ENCODE measurements at places on chromosomes 6 and 20. TPM values are rescaled to one million over a fixed set of nuclear protein-coding genes. Genes with fewer than 3 reads are reported as not detected.

The THBS2 gene
- not detected for total RNA-seq

The XKR7 gene
- total RNA-seq = not detected

The UNC93A gene
- total RNA-seq = not detected

The OTOR gene
- total RNA-seq = not detected

DNA sequence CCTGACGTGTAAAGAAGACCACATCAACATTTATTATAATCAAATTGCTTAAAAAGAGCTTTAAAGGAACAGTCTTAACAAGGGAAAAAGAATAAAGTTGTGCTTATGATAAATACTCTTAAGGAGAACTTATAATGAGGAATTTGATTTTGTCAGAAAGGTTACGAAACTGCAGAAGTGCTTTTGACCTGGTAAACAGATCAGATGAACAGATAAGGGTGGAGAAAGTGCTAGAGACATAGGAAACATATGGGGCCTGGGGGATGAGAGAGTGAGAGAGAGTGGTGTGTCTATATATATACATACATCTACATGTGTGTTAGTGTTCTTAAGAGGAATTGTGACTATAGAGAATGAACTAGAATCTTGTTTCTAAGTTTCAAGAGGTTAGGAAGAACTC is 186.2 kb upstream of the GJE1 start:
- H3K4me1 ChIP-seq = no peaks in the 10 kb centered on the region
- H3K4me3 ChIP-seq = no peak overlapping the region
- no peak for DNase-seq
- H3K27ac ChIP-seq = no peak overlapping the region
- no peaks in the 10 kb centered on the region for H3K27me3 ChIP-seq
- no peaks in the 10 kb centered on the region for H3K36me3 ChIP-seq

DNA sequence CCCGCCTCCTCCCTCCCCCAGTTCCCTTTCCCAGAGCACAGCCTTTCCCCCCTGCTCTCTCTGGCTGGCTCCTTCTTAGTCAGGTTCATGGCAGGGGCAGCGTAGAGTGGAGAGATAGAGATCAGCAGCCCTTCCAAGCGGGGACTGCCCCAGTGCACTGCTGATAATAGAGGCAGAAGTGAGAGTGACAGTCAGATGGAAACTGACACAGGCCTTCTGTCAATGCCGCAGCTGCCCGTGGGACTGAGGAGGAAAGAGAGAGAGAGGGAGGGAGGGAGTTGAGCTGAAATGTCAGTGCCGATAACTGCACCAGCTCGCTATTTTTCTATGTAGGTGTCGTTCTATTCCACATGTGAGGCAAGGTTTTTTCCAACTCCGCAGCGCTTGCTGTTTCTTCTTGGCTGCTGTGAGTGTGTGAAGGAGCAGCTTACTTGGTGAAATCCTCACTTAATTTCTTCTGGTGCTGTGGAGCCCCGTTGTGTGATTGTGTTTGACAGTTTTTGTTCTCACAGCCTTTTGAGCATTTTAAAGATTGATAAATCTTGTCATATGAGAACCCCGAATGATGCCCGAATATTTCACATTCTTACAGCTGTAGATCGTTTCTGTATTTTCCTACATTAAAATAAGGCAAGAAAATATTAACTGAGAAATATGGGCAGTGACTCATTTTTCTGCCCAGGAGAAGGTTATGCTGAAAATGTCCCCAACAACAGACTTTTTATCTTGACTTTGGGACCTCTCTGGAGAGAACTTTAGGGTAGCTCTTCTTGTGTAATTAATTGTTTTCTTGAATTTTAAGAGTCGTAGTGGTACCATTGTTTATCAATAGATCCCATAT is 386.4 kb upstream of the MMS22L start:
- no peak for DNase-seq
- H3K4me1 ChIP-seq = no peaks in the 10 kb centered on the region
- H3K4me3 ChIP-seq = no peak overlapping the region
- H3K27ac ChIP-seq = no peak overlapping the region
- H3K27me3 ChIP-seq = no peaks in the 10 kb centered on the region
- H3K36me3 ChIP-seq = no peaks in the 10 kb centered on the region

GRCh38 chr6:63610944-63611343 is 24.7 kb upstream of the PHF3 start:
- no peaks in the 10 kb centered on the region for H3K27me3 ChIP-seq
- H3K4me3 ChIP-seq = no peak overlapping the region
- DNase-seq = no peak
- H3K4me1 ChIP-seq = no peaks in the 10 kb centered on the region
- H3K36me3 ChIP-seq = no peaks in the 10 kb centered on the region
- no peak overlapping the region for H3K27ac ChIP-seq

- peaks cover 14% of the 10 kb centered on the region for H3K4me1 ChIP-seq
- no peaks in the 10 kb centered on the region for H3K27me3 ChIP-seq
- no peak overlapping the region for H3K4me3 ChIP-seq
- no peaks in the 10 kb centered on the region for H3K36me3 ChIP-seq
- no peak overlapping the region for H3K27ac ChIP-seq
Observed at GRCh38 chr6:106128981-106129781, 43.0 kb downstream of the PRDM1 start.

GRCh38 chr6:169859401-169859977 is 108.1 kb downstream of the ERMARD start:
- H3K27me3 ChIP-seq = no peaks in the 10 kb centered on the region
- no peak overlapping the region for H3K27ac ChIP-seq
- DNase-seq = no peak
- no peak overlapping the region for H3K4me3 ChIP-seq
- peaks cover 9% of the 10 kb centered on the region for H3K4me1 ChIP-seq

GRCh38 chr6:1896897-1897296 is 287.2 kb downstream of the FOXC1 start:
- H3K36me3 ChIP-seq = no peaks in the 10 kb centered on the region
- no peak overlapping the region for H3K4me3 ChIP-seq
- H3K27me3 ChIP-seq = no peaks in the 10 kb centered on the region
- no peak for DNase-seq
- H3K4me1 ChIP-seq = no peaks in the 10 kb centered on the region

DNA sequence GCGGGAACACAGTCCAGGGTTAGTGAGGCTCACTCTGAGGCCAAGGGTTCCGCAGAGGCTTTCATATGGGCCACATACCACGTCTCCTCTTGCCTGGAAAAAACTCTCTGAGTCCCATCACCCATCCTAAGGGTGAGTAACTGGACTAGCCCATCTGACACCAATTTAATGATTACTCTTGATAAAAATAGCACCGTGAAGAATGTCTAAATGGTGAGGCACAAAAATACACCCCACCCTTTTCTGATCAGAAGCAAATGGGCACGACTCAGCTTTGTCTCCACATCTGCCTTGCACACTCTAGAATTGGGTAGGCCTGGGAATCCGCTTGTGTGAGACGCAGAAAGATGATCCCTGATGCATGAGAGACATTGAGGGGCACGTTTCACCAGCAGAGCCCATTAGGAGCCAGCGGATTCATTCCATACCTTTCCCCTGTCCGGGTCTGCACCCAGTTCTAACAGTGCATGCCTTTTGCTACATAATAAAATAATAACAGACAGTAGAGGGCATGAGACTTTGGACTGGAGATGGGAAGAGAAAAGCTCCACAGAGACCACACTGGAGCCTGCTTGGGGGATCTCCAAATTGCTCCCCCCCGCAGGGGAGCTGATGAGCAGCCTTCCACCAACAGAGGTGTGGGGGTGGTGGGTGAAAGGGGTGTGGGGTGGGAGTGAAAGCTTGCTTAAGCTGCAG is 110.0 kb upstream of the KCNK16 start:
- H3K4me3 ChIP-seq = no peak overlapping the region
- no peaks in the 10 kb centered on the region for H3K4me1 ChIP-seq
- DNase-seq = no peak
- H3K27ac ChIP-seq = no peak overlapping the region

DNA sequence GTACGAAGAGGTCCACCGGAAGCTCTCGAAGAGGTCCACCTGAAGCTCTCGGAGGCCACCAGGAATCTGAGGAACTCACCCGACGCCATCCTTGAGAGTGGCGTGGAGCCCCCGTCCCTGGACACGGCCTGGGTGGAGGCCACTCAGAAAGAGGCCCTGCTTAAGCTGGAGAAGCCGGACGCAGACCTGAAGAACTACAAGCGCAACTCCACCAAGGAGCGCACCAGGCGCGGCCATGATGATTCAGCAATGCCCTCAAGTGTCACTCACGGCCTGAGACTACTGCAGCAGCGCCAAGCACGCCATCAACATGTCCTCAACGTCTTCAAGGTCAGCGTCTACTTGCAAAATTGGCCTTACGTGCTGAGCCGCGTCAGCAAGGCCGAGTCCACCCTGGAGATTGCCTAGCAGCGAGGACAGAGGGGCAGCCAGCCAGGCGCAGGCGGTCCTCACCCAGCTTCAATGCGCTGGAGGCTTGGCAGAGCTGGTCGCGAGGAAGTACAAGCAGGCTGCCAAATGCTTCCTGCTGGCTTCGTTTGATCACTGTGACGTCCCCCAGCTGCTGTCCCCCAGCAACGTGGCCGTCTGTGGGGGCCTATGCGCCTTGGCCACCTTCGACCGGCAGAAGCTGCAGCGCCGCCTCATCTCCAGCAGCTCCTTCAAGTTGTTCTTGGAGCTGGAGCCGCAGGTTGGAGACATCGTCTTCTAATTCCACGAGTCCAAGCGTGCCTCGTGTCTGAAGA is 7.7 kb upstream of the GJA10 start:
- H3K4me3 ChIP-seq = no peak overlapping the region
- DNase-seq = no peak
- H3K27me3 ChIP-seq = no peaks in the 10 kb centered on the region
- no peak overlapping the region for H3K27ac ChIP-seq
- no peaks in the 10 kb centered on the region for H3K4me1 ChIP-seq
- H3K36me3 ChIP-seq = no peaks in the 10 kb centered on the region

GRCh38 chr6:134437376-134437775 is 119.5 kb upstream of the SGK1 start:
- no peaks in the 10 kb centered on the region for H3K36me3 ChIP-seq
- no peak overlapping the region for H3K27ac ChIP-seq
- peak overlapping the region; percentile 5 for H3K4me3 ChIP-seq
- DNase-seq = no peak
- peaks cover 23% of the 10 kb centered on the region for H3K4me1 ChIP-seq
- no peaks in the 10 kb centered on the region for H3K27me3 ChIP-seq

GRCh38 chr6:166782520-166782919 is 155.5 kb upstream of the RPS6KA2 start:
- no peak for DNase-seq
- H3K4me3 ChIP-seq = no peak overlapping the region
- no peaks in the 10 kb centered on the region for H3K4me1 ChIP-seq
- H3K36me3 ChIP-seq = no peaks in the 10 kb centered on the region
- H3K27ac ChIP-seq = no peak overlapping the region

DNA sequence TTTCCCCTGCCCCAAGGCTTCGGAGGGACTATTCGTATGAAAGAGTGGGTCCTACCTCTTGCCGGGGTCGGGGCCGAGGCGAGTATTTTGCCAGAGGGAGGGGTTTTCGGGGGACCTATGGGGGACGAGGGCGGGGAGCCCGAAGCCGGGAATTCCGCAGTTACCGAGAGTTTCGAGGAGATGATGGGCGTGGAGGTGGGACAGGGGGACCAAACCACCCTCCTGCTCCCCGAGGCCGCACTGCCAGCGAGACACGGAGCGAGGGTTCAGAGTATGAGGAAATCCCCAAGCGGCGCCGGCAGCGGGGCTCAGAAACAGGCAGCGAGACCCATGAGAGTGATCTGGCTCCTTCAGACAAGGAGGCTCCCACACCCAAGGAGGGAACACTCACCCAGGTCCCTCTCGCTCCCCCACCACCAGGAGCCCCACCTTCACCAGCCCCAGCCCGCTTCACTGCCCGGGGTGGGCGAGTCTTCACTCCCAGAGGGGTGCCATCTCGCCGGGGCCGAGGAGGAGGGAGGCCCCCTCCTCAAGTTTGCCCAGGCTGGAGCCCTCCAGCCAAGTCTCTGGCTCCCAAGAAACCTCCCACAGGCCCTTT is 11.3 kb downstream of the PRRC2A start:
- DNase-seq = no peak
- H3K27ac ChIP-seq = no peak overlapping the region
- peaks cover 99% of the 10 kb centered on the region for H3K36me3 ChIP-seq
- no peak overlapping the region for H3K4me3 ChIP-seq
- H3K27me3 ChIP-seq = no peaks in the 10 kb centered on the region
- H3K4me1 ChIP-seq = no peaks in the 10 kb centered on the region

GRCh38 chr6:117396228-117396627 is 29.5 kb downstream of the ROS1 start:
- no peak for DNase-seq
- no peak overlapping the region for H3K27ac ChIP-seq
- H3K4me1 ChIP-seq = no peaks in the 10 kb centered on the region
- no peak overlapping the region for H3K4me3 ChIP-seq
- no peaks in the 10 kb centered on the region for H3K27me3 ChIP-seq

GRCh38 chr20:47521059-47521808 is 19.5 kb downstream of the NCOA3 start:
- no peaks in the 10 kb centered on the region for H3K27me3 ChIP-seq
- no peak for DNase-seq
- H3K27ac ChIP-seq = no peak overlapping the region
- H3K4me1 ChIP-seq = peaks cover 13% of the 10 kb centered on the region

- no peaks in the 10 kb centered on the region for H3K36me3 ChIP-seq
- H3K4me3 ChIP-seq = no peak overlapping the region
- H3K27ac ChIP-seq = no peak overlapping the region
- no peak for DNase-seq
- H3K27me3 ChIP-seq = no peaks in the 10 kb centered on the region
Observed at GRCh38 chr20:50163570-50164317, 10.2 kb upstream of the PEDS1 start.

DNA sequence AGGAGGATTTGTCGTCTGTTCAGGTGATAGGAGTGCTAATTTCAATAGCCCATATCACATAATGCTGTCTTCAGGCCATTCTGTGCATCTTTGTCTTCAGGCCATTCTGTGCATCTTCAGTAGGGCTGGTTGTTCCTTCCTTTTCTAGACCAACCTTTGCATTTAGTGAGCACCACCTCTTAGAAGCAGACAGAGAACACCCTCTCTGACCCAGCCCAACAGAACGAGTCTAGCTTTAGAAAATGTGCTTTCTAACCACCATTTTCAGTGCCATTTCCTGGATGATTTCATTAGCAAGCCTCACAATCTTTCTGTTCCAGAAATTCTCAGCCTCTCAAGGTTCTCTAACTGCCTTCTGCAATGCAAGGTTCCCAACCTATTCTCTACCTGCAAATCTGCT is 215.3 kb upstream of the KCNQ5 start:
- DNase-seq = no peak
- no peaks in the 10 kb centered on the region for H3K36me3 ChIP-seq
- H3K4me1 ChIP-seq = no peaks in the 10 kb centered on the region
- no peaks in the 10 kb centered on the region for H3K27me3 ChIP-seq

DNA sequence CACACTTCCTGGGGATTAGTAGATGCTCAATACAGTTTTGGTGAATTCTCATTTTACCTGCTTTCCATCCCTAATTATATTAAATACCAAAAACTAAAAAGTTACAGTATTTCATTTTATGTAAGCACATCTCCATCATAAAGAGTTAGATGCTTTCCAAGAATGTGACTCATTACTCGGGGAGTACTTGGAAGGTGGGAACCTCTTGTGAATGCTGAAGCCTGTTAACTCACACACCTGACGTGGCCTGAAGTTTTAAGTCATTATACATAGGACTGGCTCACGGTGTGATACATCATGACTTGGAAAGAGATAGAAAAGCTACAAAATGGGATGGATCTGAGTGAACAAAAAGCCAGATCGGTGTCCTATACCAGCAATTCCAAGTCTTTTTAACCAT is 2.2 kb upstream of the OSER1 start:
- H3K4me3 ChIP-seq = no peak overlapping the region
- peaks cover 56% of the 10 kb centered on the region for H3K4me1 ChIP-seq
- no peaks in the 10 kb centered on the region for H3K27me3 ChIP-seq

Data from CD4-positive, alpha-beta memory T cell (primary cell).